Small intestine (tissue), 16 donors: ENCODE measurements at places on chromosomes 16 and 17. TPM values are rescaled to one million over a fixed set of nuclear protein-coding genes. Genes with fewer than 3 reads are reported as not detected.

Gene MMP25
- 0.89 TPM for polyA plus RNA-seq

Gene ATP2A1
- 3.8 TPM for polyA plus RNA-seq

Gene PARD6A
- polyA plus RNA-seq = 6.8 TPM

DNA sequence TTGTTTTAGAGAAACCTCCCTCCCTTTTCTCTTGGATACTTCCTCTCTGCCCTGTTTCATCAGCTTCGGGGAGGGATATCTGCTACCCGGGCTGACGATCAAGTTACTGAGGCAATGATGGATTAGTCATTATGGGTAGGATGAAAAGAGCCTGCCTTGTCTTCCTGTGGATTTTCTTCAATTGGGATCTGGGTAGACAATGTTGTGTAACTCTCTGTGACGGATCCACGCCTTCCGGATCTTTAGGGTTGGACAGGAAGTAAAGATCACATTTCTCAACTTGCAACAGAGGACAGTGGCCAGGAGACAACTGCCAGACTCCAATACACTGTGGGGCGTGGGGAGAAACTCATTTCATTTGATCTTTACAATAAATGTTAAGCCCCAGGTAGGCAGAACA lies 11.3 kb upstream of the CHST6 start:
- no peak overlapping the region for H3K27ac ChIP-seq
- H3K4me3 ChIP-seq = no peak overlapping the region
- H3K4me1 ChIP-seq = no peaks in the 10 kb centered on the region
- DNase-seq = no peak
- H3K36me3 ChIP-seq = no peaks in the 10 kb centered on the region

DNA sequence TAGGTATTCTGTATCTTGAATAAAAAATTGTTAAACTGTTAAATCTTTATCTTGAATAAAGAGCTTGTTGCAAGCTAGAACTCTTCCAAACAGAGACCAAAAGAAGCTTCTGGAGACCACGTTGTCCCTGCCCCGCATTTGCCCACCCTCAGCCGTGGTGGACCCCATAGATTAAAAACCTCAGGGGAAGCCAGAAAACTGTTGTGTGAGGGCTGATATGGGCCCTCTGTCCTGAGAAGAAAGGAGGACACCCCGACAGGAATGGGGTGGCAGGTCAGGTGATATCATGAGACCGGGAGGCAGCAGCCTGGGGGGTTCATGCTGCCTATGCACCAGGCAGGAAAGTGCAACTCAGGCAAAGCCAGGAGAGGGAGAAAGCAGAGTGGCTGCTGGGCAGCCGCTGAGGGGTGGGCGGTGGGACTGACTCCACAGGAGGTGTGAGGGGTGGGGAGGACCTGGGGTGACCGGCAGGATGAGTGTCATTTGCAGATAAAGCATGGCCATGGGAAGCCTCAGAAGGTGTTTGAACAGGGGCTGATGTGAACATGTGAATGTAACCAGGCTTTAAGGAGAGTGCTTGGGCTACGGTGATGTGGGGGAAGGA lies 147.8 kb downstream of the IRF8 start:
- H3K27ac ChIP-seq = no peak overlapping the region
- peaks cover 2% of the 10 kb centered on the region for H3K4me1 ChIP-seq
- H3K27me3 ChIP-seq = peaks cover 18% of the 10 kb centered on the region
- no peak for DNase-seq
- no peaks in the 10 kb centered on the region for H3K36me3 ChIP-seq
- H3K4me3 ChIP-seq = no peak overlapping the region

DNA sequence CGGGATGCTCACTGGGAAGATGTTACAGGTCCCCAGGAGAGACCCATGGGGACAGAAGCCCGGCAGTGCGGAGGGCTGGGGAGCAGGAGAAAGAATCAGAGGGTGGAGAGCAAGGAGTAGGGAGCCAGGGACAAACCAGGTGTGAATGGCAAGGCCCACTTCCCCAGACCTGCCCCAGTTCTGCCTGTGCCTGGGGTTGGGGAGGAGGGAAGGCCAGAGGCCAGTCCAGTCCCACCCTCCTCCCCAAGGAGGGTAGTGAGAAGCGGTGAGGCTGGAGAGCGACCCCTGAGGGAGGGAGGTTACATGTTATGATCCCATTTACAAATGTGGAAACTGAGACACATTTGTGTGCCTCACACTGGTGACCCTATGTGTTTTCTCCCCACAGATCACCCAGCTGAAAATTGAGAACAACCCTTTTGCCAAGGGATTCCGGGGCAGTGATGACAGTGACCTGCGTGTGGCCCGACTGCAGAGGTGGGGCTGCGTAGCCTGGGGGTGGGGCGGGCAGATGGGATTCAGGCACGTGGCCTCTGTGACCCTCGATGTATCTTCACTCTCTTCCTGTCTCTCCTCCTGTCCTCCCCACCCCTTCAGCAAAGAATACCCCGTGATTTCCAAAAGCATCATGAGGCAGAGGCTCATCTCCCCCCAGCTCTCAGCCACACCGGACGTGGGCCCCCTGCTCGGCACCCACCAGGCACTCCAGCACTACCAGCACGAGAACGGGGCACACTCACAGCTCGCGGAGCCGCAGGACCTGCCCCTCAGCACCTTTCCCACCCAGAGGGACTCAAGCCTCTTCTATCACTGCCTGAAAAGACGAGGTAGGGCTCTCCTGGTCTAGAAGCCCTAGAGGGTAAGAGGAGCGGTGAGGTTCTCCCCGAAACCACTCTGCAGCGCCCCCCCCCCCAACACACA lies 27.5 kb downstream of the TBX4 start:
- no peaks in the 10 kb centered on the region for H3K4me1 ChIP-seq
- no peak for DNase-seq
- peaks cover 13% of the 10 kb centered on the region for H3K27me3 ChIP-seq
- no peak overlapping the region for H3K27ac ChIP-seq
- no peaks in the 10 kb centered on the region for H3K36me3 ChIP-seq
